Stimulated activated CD8-positive, alpha-beta memory T cell treated with anti-CD3 and anti-CD28 coated beads, Interleukin-4, amount 100 ng/mL, for 4 hours (primary cell): ENCODE measurements at places on chromosomes 11 and 22.

DNA sequence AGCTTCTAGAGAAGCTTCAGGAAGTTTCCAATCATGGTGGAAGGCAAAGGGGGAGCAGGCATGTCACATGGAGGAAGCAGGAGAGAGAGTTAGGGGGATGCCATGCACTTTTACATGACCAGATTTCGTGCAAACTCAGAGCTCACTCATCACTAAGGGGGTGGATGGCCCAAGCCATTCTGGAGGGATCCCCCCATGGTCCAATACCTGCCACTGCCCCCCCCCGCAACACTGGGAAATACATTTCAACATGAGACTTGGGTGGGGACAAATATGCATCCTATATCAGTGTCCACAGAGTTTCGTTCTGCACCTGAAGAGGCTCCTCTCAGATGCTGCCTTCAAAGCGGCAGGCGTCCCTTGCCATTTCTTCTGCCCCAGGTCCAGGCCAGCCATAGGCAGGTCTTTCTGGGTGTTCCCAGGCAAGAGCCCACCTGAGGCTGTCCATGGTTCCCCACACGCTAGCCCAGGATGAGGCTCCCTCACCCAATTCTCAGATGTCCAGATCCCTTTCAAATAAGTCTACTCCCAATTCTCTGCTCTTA is 1344.3 kb downstream of the TBC1D22A start:
- no peak for DNase-seq

GRCh38 chr11:85423316-85423715 is 203.8 kb downstream of the DLG2 start:
- no peak for DNase-seq

GRCh38 chr11:100438376-100438775 is 248.7 kb upstream of the ARHGAP42 start:
- DNase-seq: no peak

DNA sequence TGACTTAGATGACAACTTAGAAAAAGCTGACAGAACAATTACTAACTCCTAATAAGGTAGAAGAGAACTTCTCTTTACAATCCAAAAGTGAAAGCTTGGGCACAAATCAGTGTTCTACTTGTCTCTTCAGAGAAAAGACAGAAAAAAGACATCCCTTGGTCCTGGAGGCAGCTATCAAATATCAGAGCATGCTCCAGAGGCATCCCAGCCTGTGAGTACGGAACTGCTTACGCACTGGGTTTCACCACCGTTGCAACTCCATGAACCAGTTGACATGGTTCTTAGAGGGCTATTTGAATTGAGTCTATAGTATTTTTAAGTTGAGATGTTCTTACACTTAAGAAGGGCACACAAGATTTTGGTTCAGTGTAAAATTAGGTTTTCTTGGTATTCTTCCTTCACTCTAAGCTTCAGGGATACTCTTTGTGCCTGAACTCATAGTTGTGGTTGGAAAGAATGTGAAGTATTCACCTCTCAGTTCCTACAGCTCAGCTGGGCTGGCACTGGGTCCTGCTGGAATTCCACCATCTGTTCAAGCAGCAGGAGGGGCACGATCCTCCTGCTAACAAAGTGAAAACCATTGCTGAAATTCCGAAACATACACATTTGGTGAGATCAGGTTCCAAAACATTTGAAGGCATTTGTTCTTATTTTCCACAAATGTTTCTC is 6.3 kb downstream of the AKIP1 start:
- no peak for DNase-seq

DNA sequence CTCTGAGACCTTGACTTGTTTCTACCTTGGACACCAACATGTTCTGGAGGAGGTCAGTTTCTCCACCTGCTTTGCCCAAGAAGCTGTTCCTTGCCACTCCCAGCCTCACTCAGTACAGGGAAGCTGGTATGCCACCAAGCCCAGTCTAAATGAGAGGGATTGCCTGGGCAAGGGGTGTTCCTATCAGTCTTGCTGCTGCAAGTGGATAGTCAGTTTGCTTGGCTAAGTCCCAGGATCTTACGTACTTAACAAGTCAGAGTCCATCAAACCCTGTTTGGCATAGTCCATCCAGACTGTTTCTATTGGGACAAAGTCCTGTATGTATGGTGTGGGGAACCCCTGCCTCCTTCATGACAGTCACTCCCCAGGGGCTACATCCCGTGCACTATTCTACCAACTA is 66.6 kb downstream of the RPL27A start:
- DNase-seq: no peak

- DNase-seq: no peak
Observed at GRCh38 chr11:119205080-119205479, 1.1 kb upstream of the CBL start.

DNA sequence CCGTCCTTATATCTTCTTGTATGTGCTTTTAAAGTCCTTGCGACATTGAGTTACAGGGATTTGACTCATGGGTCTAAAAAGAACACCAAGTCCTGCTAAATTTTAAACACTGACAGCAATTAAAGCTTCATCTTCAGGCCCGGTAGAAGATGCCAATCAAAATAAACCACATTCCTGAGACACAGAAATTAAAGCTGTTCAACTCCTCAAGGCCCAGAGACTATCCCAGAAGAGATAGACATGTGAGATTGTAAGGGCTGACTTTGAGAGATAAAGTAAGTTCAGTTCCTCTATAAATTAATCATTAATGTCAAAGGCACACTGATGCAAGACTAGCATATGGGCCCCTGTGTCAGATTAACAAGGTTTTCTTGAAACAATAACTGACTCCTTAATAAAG is 49.8 kb downstream of the OSBPL5 start:
- DNase-seq: no peak

GRCh38 chr11:18614667-18615066 is 15.1 kb downstream of the MISFA start:
- no peak for DNase-seq

GRCh38 chr11:12206529-12206928 is 96.1 kb downstream of the MICAL2 start:
- DNase-seq: no peak

DNA sequence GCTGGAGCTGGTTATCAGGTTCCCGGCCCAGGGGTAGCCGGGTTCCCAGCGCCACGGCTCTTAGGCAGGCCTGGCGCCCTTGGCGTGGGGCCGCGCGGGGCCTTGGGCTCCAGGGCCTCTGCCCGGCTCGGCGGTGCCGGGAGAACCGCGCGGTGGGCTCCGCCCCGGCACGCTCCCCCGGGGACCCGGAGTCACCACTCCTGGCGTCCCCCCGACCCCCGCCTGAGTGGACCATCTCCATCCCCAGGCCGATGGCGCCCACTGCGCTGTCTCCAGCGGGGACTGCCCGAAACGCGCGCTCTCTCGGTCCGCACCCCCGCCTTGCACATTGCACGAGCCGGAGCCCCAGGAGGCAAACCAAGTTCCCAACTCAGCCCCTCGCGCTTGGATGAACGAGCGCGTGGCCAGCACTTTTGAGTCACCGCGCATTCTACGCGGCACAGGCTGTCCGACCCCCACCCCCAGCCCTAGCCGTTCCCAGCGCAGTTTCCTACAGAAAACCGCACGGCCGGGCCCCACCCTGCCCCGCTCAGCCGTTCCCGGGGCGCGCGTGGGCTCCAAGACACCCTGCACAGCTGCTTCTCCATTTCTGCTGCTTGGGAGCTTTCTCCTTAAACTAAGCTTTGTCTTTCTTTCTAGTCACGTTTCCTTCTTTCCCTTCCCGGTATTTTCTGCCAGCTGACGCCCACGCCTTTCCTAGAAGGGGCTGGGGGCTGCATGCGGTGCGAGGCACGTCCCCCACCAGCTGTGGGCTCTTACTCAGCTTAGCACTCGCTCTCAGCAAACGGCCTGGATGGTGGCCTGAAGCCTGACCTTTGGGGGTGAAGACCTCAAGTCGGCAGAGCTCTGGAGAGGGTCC is 650 bp upstream of the CHID1 start:
- DNase-seq: no peak

DNA sequence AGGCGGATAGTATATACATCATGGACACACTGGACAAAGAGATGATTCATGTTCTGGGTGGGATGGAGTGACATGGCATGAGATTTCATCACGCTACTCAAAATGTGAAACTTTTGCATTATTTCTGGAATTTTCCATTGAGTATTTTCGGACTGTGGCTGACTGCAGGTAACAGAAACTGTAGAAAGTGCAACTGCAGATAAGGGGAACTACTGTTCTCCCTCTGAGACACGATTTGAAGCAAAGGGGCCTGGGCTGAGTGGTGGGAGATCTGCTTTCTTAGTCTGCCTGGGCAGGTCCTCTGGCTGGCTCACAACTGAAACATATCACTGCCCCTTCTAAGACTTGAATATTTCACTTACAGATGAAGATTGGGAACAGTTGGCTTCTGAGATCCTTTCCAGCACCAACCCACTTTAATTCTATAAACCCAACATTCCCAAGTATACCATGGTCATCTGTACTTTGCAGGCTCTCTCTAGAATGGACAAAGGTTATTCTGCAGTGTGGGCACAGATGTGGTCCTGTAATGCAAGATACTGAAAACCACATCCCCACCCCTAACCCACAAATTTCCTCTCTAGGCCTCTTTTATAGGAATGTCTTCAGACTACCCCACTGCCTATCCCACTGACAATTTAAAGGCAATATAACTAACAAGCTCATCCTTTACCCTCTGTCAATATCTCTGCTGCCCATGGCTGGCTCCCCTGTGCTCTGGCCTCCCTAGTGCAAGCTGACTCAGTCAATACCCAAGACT is 121.1 kb downstream of the KCNC1 start:
- DNase-seq: no peak

DNA sequence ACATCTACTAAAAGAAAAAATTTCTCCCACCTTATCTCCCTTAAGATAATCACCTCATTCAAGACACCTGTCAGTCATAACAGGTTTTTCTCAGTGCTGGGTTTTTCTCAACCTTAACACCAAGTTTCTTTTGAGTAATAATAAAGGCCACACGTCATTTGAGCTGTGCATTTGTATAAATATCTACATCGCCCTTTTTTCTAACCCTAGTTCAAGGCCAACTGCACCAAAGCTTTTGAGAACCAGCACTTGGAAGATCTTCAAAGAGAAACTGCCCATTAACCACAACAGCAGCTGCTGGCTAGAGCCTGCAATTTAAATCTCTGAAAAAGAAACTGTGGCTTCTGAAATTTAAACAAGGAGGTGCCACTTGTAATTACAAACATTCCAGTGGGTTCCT is 6.9 kb downstream of the CADM1 start:
- no peak for DNase-seq

GRCh38 chr22:50268655-50269113 is 1.5 kb downstream of the MAPK11 start:
- DNase-seq: no peak

GRCh38 chr22:20407829-20408228 is 13.9 kb downstream of the ZNF74 start:
- DNase-seq: no peak

DNA sequence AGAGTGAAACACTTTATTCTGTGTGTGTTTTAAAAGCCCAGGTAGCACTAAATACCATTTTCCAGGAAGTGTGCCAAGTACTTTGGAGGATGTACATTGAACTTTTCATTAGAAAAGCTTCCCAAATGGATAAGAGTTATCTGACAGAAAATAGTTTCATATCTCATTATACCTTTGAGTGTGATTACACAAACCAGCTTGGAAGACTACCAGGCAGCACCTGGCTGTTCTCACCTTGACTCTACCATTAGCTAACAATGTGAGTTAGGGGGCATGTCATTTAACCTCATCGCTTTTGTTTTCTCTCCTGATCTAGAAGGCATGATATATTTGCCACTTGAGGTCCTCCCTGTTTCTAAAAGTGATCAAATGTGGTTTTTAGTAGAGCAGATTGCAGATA is 50.2 kb downstream of the GRM5 start:
- DNase-seq: no peak

DNA sequence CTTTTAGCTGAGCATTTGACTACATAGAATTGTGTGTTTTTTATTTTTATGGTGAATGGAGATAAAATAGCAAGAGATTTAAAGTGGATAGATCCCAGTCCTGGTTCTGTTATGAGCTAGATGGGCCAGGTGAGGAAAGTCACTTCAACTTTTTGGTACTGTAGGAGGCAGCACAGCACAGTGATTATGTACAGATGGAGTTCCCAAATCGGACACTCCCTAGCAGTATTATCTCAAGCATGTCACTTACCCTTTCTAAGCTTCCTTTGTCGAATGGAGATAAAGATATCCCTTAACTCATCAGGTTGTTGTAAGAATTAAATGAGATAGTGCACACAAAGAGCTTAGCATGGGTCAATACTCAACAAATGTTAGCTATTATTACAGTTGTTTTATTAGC is 5.3 kb downstream of the EXPH5 start:
- no peak for DNase-seq

GRCh38 chr11:109120341-109120740 is 301.6 kb upstream of the C11orf87 start:
- DNase-seq: no peak

GRCh38 chr11:99979042-99979441 is 708.0 kb upstream of the ARHGAP42 start:
- no peak for DNase-seq

- no peak for DNase-seq
Observed at GRCh38 chr11:87405843-87406242, 368.1 kb downstream of the TMEM135 start.

DNA sequence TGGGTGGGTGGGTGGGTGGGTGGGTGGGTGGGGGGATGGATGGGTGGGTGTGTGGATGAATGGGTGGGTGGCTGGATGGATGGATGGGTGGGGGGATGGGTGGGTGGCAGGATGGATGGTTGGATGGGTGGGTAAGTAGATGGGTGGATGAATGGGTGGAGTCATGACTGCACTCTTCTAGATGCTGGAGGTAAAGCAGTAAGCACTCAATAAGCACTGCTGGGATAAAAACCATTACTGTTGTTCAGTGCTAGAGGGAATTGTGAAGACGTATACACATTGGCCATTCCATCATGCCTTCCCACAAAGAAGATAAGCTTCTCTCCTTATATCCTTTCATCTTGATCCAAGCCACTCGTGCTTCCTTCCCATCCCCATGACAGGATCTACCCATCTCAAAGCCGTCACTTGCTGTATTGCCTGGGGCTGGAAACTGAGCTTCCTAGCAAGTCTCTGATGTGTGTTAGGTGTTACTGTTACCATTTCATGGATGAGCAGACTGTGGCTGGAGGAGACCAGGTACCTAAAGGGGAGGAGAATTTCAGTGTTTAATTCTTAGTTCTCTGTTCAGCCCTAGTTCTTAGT is 74.8 kb downstream of the MICAL2 start:
- DNase-seq: no peak

- DNase-seq: no peak
Observed at GRCh38 chr11:6995703-6996102, 24.4 kb downstream of the ZNF214 start.

- no peak for DNase-seq
Observed at GRCh38 chr11:35111161-35112055, 27.6 kb upstream of the CD44 start.
